ENCODE measurements at places on chromosomes 11 and 22.
A peak's percentile ranks its signal among the peaks of the same experiment; 100 is the strongest.

GRCh38 chr11:120088056-120088455 is 49.9 kb downstream of the TRIM29 start:
- DNase-seq, result no peak

- no peak for DNase-seq
These were observed 431 bp downstream of the KMT2A start for GRCh38 chr11:118436639-118437207.

GRCh38 chr11:131792243-131792642 is 421.8 kb downstream of the NTM start:
- no peak for DNase-seq

- no peak for DNase-seq
These were observed 10.0 kb upstream of the RAB1B start for GRCh38 chr11:66258473-66258893.

DNA sequence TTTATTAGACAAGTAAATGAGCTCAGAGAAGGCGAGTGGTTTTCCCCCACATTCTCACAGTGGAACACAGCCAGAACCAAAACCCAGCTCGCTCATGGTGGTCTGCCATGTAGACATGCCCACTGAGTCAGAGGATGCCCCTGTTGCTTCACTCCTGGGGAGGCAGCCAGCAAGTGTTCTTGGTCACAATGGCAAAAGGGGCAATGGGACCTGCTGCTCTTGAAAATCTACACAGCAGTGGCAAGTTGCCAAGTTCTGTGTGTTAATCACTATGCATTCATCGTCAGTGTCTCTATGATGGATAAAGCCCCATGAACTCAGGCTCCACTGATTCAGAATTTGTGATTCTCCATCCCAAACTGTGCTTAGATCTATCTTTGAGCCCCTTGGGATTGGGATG is 64.7 kb upstream of the TBCEL start:
- no peak for DNase-seq

DNA sequence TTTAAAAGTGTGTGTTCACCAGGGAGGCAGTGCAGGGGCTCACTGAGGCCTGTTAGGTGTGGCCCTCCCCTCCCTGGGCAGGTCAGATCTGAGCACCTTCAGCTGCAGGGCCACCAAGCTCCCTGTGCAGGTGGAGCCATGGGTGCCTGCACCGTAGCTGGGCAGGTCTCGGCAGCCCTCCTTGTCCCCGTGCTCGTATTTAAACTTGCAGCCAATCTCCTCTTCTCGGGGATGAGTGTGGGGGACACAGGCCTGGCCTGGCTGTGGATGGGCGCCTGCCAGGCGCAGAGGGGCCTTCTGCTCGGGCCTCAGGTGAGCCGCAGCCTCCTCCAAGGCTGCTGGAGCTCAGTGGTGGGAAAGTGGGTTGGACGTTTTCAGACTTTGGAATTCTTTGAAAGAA is 19.1 kb downstream of the PHRF1 start:
- DNase-seq, result no peak

GRCh38 chr11:27912916-27913315 is 195.0 kb downstream of the KIF18A start:
- DNase-seq, result no peak

- no peak for DNase-seq
These were observed 7.4 kb downstream of the ATL3 start for GRCh38 chr11:63663809-63664208.

DNA sequence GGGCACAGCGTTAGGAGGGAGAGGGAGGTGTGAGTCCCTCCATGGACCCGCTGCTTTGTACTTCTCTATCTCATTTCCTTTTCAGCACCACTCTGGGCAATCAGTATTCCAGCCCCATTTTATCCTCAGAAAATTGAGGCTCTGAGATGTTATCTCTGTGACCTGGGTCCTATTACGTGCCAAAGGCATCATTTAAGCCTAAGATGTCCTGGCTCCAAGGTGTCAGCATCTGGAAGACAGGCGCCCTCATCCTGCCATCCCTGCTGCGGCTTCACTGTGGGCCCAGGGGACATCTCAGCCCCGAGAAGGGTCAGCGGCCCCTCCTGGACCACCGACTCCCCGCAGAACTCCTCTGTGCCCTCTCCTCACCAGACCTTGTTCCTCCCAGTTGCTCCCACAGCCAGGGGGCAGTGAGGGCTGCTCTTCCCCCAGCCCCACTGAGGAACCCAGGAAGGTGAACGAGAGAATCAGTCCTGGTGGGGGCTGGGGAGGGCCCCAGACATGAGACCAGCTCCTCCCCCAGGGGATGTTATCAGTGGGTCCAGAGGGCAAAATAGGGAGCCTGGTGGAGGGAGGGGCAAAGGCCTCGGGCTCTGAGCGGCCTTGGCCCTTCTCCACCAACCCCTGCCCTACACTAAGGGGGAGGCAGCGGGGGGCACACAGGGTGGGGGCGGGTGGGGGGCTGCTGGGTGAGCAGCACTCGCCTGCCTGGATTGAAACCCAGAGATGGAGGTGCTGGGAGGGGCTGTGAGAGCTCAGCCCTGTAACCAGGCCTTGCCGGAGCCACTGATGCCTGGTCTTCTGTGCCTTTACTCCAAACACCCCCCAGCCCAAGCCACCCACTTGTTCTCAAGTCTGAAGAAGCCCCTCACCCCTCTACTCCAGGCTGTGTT is 829 bp upstream of the APOC3 start:
- no peak for DNase-seq

DNA sequence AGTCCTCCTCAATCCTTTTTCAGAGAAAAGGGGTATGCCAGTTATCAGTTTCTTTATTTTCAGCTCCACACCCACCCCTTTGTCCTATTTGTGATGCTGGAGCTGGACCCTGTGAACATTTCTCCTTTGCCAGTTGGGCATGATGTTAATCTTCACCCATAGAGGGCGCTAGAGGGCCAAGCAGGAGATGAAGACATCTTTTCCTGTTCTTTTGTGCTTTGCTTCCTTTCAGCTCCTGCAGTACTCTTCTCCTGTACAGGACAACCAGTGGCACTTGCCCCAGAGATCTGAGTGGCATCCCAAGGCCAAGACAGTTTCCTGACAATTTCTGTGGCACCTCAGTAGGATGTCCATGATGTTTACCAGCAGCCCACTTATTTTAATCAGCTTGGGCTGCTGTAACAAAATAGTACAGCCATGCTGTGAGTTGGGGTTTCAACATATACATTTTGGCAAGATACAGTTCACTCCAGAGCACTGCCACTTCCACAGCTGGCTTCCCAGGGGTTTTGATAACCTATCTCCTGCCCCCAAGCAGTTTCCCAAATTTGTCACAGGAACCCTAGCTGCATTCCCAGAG is 4.6 kb downstream of the SAA2 start:
- DNase-seq, result peak; percentile 12

DNA sequence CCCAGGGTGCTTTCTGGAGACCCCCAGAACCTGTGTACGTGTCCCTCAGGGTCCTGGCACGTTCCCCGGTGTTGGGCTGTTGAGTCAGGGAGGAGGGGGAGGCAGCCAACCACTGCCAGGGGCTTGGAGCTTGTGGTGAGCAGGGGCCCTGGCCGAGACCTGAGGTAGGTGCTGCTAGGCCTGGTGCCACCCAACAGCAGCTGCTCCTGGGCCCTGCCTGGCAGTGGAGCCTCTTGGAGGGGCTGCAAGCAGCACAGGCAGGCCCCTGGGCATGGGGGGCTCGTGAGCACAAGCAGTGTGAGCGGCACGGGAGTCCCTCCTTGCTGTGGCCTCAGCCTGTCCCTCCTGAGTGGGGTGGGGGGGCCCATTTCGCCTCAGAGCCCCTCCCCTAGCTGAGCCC is 7.2 kb upstream of the SELENOO start:
- DNase-seq, result no peak

DNA sequence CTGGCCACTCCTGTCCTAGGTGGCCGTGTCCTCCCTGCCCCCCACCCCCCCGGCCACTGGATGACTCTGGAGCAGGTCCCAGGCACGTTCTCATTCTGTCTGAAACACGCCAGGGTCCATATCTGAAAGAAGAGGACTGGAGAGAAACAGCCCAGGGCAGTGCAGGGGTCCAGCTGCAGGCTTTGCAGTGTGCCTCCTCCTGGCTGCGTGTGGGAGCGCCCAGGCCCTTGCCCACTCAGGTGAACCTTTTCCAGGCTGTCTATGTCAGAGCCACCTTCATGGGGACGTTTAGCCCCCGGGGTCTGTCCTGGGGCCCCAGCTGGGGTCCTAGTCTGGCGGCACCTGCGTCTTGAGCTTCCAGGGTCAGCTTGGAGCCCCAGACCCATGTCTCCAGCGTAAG is 15.6 kb downstream of the GRAMD4 start:
- DNase-seq, result no peak

GRCh38 chr22:24156141-24156912 is 25.0 kb upstream of the SUSD2 start:
- DNase-seq, result no peak

GRCh38 chr22:48402591-48403031 is 1425.1 kb downstream of the BRD1 start:
- no peak for DNase-seq

DNA sequence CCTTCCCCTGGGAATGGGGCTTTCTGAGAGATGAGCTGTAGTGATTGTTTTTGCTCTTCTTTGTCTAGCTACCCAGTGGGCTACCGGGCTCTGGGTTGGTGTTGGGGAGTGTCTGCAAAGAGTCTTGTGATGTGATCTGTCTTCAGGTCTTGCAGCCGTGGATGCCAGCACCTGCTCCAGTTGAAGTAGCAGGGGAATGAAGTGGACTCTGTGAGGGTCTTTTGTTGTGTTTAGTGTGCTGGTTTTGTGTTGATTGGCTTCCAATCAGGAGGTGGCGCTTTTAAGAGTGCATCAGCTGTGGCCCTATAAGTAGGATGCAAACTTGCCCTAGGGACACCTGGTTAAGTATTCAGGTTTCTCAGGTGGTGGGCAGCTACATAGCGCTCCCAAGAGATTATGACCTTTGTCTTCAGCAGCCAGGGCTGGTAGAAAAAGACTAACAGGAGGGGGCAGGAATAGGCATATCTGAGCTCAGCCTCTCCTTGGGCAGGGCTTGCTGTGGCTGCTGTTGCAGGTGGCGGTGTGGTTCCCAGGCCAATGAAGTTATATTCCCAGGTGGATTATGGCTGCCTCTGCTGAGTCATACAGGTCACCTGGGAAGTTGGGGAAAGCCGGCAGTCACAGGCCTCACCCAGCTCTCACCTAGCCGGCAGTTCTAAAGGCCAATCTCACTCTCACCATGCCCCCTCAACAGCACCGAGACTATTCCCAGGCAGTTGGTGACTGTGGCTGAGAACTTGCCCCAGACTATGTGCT is 315.7 kb upstream of the C11orf87 start:
- DNase-seq, result no peak

DNA sequence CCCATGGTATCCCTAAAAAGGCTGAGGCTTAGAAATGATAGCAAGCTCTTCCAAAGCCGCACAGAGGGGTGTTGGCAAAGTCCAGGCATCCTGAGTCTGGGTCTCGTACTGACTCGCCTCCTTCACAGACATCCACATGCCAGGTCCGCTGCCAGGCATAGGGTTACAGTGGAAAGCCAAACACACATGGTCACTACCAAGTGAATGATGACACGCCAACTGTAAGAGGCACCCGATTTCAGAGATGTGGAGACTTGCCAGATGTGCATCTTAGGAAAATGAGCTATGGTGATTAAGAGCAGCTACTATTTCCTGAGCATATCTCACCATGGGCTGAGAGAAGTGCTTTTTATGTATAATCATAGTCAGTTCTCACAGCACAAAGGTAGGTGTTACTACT is 314.9 kb downstream of the MIAT start:
- no peak for DNase-seq

DNA sequence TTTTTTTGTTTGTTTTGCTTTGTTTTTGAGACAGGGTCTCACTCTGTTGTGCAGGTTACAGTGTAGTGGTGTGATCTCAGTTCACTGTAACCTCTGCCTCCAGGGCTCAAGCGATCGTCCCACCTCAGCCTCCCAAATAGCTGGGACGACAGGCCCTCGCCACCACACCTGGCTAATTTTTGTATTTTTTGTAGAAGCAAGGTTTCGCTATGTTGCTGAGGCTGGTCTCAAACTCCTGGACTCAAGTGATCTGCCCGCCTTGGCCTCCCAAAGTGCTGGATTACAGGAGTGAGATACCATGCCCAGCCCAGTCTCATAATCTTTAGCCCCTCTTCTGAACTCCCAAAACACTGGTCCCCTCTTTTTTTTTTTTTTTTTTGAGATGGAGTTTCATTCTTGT is 50.6 kb downstream of the KCNJ4 start:
- DNase-seq, result no peak

- DNase-seq, result no peak
These were observed 71.1 kb downstream of the RPUSD4 start for GRCh38 chr11:126140201-126140925.

GRCh38 chr11:63534895-63535461 is 1.6 kb upstream of the PLAAT4 start:
- DNase-seq, result no peak

GRCh38 chr22:19755145-19755710 is 5.3 kb upstream of the TBX1 start:
- DNase-seq, result no peak

GRCh38 chr11:123586568-123586967 is 67.9 kb downstream of the SCN3B start:
- no peak for DNase-seq

DNA sequence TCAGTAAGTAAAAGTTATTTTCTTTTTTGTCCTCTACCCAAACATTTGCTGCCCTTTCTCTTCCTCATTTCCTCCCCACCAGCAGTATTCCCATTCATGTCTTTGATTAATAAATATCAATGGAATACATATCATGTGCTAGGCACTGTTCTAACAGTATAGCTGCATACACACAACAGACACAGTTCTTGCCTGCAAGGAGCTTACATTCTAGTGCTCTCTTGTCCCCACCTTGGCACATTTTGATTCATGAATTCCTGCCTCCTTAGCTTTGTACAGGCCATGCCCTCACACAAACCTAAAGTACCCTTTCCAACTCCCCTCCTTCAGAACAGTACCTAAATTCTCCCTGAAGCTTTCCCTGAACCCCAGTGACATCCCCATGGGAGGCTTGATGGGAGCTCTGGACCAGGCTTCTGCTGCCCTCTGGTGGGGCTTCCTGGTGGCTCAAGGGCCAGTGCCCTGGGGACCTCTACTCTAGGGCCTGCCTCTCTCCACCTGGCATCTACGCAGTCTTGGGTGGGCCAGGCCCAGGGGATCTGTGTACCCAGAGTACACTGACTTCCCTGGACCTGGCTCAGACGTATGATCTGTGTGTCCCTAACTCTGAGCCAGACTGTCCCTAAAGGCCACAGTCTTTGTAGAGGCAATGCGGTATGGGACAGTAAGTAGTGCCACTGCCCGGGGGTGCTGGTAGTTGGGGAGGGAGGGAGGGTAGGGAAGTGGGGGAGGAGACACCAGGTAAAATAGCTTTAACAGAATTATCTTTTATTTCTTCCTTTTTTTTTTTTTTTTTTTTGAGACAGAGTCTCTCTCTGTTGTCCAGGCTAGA is 14.1 kb downstream of the RPS13 start:
- peak; percentile 28 for DNase-seq
